Common myeloid progenitor, CD34-positive (primary cell): ENCODE measurements at places on chromosomes 16 and 17.

- DNase-seq: peak; percentile 83
These were observed 8.1 kb upstream of the CPNE2 start for GRCh38 chr16:57084257-57084770.

GRCh38 chr17:36094746-36095145 lies 4.8 kb upstream of the CCL3 start:
- DNase-seq: no peak

DNA sequence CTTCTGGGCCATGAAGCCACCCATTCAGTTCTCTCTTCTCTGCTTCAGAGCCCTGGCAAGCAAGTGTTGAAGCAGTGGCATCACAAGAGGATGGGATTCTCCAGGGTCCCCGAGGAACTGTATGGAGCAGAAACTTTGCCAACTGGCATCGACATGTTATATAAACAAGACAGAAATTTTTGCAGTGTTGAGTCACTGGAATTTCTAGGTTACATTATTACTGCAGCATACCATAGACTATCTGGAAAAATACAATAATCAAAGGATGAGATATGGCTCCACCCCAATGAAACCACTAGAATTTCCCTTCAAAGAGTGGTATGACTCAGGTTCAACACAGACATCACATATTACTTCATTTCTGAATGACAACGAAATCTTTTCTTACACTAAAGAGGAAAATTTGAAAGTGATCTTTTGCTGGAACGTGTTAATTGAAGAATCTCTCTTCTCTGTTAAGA lies 343.0 kb upstream of the DYNLRB2 start:
- DNase-seq: no peak

- peak; percentile 56 for DNase-seq
These were observed 110.4 kb upstream of the HAS3 start for GRCh38 chr16:68995011-68995504.

DNA sequence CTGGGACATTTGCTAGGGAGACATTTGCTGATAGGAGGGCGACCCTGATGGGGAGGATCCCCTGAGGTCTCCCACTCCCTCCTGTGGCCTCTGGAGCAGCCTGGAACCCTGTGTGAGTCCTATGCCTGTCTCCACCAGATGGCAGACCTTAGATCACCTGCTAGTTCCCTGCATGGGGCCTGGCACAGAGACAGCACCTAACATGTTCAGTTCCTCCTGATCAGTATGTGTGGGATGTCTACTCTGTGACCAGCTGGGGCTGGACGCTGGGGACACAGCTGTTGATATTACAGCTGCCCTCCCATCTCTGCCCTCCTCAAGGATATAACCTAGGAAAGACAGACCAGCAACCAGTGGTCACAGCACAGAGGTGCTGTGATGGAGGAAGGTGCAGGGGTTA lies 1.1 kb upstream of the ADCY7 start:
- DNase-seq: peak; percentile 56

- DNase-seq: peak; percentile 27
These were observed 19.1 kb upstream of the PHKG2 start for GRCh38 chr16:30728899-30729672.
